ENCODE measurements at places on chromosomes 11 and 22.

- no peak for DNase-seq
Measured at GRCh38 chr11:121515335-121515671, 62.5 kb upstream of the SORL1-AS1 start.

- DNase-seq, result no peak
Measured at GRCh38 chr22:25166266-25167040, 33.2 kb upstream of the CRYBB3 start.

GRCh38 chr22:24512043-24512442 lies 16.9 kb downstream of the UPB1 start:
- DNase-seq, result no peak

DNA sequence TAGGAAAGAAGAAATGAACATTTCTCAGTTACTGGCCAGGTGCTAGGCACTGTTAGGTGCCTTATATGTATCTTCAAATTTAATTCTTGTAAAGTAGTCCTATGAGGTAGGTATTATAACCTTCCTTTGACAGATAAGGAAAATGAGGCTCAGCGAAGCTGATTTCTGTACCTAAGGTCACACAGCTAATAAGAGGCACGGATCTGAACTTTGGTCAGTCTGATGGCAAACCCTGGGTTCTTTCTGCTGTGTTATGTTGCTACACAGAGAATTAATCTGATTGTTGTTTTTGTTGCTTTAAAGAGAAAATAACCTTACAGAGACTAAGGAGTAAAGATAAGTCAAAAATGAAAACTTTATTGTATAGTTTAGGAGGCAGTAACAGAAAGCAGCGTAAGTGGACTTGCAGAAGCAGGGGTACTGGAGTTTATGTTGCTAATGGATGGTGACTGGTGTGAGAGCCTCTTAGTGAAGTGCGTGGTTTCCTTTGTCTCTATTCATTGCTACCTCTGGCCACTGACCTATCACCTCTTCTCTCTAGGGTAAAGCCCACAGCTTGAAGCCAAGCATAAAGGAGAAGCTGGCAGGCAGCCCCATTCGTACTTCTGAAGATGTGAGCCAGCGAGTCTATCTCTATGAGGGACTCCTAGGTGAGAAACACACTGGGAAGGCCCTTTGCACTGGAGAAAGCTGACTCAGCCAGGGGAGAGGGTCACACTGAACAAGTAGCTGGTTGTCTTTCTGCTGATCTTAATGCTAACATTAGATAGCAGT lies 38.3 kb downstream of the MADD start:
- DNase-seq, result no peak

GRCh38 chr22:31789803-31790202 lies 36.0 kb downstream of the DEPDC5 start:
- no peak for DNase-seq

DNA sequence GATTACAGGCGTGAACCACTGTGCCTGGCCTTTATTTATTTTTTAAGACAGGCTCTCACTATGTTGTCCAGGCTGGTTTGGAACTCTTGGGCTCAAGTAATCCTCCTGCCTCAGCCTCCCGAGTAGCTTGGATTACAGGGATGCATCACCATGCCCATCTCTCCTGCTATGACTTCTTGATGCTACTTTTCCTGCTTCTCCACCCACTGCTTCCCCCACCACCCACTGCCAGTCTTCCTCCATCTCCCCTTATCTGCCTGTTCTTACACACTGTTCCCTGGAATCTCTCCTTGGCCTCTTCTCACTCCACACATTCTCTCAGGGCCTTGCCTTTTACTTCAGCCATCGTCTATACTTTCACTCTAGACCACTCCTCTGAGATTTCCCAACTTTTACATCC lies 17.3 kb upstream of the TPP1 start:
- DNase-seq, result no peak

DNA sequence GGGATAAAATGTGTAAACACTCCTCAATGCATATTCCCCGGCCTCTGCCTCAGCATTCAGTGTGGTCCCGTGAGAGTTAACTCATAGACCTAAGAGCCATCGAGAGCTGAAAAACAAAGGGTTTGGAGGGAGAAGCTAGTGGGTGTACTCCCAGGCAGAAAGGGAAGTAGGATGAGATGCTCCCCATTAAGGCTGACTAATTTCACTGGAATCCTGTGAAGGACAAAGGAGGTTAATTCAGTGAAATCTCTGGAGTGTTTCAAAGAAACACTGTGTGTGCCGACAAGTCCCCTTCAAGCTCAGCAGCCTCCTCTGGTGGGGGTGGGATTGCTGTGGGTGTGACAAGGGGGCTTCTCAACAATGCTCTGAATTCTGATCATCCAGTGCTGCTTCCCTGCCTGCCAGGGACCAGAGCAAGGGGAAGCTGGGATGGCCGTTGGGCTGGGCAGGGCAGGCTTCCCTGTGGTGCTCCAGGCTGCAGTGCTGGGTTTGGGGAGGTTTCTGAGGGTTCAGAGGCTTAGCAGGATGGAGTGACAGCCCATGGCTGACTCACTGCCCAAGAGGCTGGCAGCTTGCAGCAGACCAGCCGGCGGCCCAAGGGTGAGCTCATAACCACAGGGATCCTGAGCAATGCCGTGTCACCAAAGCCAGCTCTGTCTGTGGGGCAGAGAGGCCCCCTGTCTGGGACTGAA lies 61.4 kb upstream of the BMAL1 start:
- DNase-seq, result no peak

DNA sequence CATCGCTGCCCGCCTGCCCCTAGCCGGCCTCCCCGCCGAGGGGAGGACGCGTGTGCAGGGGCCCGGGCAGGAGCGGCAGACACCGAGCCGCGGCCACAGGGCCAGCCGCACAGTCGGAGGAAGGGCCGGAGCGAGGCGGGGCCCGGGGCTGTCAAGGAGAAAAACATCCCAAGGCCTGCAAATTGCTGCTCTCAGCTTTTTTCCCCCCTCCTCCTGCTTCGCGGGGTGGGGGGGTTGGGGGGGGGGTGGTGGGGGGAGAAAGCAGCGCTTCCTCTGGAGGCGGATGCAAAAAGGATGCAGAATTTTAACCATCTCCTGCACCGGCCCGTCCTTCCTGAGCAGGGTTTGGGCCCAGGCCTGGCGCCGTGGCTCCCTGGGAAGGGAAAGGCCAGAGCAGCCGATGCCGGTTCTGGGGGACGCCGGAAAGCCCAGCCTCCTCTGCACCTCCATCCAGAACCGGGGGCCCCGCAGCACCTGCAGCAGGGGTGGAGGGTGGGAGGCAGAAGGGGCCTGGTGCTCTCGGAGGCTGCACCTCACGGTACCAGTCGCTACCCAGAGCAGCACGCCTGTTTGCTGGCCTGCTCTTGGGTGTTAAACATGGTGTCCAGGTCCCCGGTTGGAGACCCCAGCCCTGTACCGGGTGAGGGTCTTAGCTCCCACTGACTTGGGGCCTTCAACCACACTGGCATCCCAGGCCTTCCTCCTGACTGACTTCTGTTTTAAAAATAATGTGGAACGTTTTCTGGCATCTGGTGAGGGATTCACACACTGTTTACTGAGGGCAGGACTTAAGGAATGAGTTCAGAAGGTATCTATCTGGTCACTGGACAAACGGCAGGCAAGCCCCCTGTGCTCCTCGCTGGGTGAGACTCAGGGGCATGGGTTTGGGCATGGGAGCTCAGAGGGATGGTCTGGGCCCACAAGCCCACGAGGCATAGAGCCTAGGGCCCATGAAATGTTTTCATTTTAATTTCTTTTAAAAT lies 77.4 kb upstream of the WNT7B start:
- DNase-seq, result peak; percentile 66

- DNase-seq, result no peak
Measured at GRCh38 chr11:42802201-42802899, 509.4 kb upstream of the API5 start.

DNA sequence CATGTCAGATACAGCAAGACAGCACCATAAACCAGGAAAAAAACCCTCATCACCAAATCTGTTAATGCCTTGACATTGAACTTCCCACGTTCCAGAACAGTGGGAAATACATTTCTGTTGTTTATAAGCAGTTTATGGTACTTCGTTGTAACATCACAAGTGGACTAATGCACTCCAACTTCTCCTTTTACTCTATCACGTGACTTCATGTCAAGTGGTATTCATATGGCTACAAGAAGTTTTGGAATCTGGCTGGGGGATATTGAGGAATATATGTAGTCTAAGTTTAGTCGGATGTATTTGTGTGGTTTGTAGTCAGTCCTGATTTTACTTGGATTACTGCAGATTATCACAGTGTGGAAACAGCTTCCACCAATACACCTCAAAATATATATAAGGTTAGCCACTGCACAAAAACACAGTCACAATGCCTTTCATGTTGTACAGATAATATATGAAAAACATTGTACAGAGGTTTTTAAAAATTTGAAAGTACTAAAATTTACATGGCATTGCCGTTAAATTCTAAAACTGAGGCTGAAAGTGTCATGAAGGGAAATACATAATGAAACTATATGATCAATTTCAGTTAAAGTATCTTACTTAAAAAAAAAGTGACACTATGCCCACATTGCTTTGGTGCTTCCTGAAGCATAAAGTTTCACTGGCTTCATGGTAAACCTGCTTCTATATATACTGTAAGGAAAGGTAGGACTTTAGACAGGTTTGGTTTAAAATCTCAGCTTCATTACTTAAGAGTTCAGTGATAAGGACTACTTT lies 134.1 kb downstream of the CASP12 start:
- no peak for DNase-seq

- no peak for DNase-seq
Measured at GRCh38 chr22:46061124-46061500, 84.2 kb upstream of the WNT7B start.

Measured in breast epithelium (tissue), 4 donors.